ENCODE measurements at places on chromosomes 5 and 9.

DNA sequence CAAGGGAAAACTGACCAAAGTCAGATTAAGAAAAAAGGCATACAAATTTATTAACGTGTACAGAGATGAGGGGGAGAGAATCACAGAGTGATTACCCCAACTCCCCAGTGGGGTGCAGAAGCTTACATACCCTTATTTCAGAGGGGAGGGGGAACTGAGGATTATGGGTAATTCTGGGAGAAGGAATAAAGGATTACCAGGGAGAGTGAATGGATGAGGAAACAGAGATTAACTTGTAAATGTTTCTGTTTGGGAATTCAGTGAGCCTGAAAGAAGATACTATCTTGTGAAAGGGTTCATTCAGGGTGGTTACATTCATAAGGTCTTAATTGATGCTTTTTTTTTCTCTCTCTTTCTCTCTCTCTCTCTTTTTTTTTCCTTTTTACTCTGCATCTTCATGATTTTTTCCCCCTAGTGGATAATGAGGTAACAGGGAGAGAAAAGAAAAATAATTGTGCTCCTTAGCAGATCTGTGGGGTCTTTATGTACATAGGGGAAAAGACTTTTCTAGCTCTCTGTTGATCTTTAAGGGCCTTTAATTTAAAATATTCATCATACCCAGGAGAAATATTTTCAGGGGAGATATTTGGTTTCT lies 49.4 kb downstream of the TARS1 start:
- DNase-seq, result no peak

- DNase-seq, result no peak
These were observed 13.0 kb upstream of the SCGB3A1 start for GRCh38 chr5:180604271-180604670.

GRCh38 chr9:75979362-75979761 lies 88.9 kb downstream of the PCSK5 start:
- no peak for DNase-seq

GRCh38 chr5:54823006-54823405 lies 162.4 kb downstream of the ESM1 start:
- DNase-seq, result no peak

GRCh38 chr5:9209846-9210492 lies 335.9 kb downstream of the SEMA5A start:
- DNase-seq, result no peak

GRCh38 chr9:135568026-135568425 lies 6.5 kb downstream of the PAEP start:
- no peak for DNase-seq

GRCh38 chr5:72955143-72955767 lies 586 bp upstream of the FCHO2 start:
- DNase-seq, result no peak

DNA sequence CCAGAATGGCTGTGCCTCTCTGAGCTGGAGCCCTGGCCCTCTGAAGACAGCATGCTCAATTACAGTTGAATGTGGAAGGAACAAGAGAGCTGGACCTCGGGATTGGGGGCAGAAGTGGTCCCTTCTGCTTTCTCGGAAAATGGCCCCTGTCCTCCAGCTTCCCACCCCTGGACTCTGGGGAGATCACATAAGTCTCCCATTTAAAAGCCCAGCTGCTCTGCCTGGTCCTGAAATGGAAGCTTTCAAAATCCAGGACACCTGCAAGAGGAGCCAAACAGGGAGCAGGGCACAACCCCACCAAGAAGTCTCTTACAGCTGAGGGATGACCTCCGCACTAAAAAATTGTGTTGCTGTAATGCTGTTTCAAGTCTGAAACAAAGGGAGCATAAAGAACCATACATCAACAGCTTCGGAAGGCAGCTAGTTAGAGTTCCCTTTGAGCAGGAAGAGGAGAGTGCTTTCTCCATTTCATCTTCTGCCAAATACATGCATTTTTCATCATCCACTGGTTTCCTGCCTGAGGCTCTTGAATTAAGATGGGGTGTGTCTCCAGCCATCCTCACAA lies 48.2 kb downstream of the TGFBI start:
- no peak for DNase-seq

GRCh38 chr9:10785255-10785654 lies 172.5 kb upstream of the PTPRD start:
- DNase-seq, result no peak

DNA sequence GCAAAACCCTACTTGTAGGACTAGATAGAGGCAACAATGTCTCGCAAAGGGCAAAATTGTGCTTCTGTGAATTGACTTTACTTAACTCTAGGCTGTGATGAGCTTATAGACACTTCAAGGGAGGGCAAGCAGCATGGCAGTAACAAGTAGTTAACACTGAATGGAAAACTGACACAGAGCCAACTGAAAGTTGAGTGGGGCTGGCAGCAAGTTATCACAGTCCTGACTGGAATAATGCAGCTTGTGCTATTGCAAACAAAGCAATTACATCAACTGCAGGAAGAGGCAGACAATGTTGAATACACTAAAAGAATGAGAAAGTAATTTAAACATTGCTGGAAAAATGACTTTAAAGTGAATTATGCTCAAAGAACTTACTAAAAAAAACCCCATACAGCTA lies 62.2 kb downstream of the RNF38 start:
- DNase-seq, result no peak

- DNase-seq, result no peak
These were observed 1544.2 kb upstream of the CDH6 start for GRCh38 chr5:29649321-29649720.

DNA sequence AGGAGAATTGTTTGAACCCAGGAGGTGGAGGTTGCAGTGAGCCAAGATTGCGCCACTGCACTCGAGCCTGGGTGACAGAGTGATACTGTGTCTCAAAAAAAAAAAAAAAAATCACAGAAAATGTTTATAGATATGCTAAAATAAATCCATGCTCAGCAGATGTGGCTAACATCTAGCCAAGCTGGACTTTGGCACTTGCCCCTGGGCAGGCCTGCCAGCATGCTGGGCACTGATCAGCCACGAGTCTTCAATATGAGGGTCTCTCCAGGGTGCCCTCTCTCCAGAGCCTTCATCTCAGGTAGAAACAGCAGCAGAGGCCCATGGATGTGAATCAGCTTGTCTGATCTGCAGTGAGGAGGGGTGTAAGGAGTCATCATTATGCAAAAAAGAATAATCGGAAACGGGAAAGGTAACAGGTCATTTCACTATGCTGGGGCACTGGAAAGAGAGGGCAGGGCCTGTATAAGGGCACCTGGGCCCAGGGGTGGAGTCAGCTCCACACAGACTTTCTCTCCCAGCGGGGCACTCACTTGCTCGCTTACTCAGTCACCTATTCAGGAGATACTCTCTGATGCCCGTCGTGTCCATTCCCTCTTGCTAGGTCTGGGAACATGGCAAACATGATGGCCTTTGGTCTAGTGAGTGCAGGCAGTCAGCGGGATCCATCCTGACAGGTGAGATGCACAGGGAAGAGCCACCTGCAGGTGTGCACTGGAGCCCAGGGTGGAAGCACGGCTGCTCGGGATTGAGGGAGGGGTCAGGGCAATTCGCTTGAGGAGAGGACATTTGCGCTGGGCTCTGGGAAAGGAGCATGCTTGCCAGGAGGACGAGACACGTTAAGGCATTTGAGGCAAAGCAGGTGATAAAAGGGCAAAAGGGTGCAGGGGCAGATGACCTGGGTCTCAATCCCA lies 17.1 kb downstream of the RNF44 start:
- DNase-seq, result no peak

GRCh38 chr9:116355153-116355921 lies 201.7 kb downstream of the PAPPA start:
- no peak for DNase-seq

- no peak for DNase-seq
These were observed 71.5 kb upstream of the ANXA1 start for GRCh38 chr9:73080110-73080694.

DNA sequence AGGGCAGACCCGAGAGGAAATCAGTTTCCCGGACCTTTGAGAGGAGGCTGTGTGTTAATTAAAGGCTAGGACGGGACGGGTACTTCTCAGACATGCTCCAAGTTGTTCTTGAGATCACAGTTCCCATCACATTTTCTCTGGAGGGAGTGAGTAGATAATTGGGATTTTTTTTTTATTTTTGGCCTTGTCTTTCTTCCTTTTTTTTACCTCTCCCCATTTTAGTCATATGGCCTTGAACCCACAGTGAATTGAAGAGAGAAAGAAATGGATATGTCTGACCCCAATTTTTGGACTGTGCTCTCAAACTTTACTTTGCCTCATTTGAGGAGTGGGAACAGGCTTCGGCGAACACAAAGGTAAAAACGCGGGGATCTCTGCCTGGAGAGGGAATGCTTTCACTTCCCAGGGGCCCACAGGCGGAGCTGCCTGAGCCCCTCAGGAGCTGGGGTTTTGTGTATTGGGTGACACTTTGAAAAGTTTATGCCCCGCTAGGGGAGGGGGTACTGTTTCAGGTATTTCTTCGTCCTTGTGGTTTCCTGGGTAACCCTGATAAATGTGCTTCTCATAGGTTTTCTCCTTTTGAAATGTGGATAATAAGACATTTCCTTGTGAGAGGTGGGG lies 191.8 kb downstream of the CD180 start:
- DNase-seq, result no peak

GRCh38 chr5:148913985-148914431 lies 87.6 kb downstream of the ADRB2 start:
- no peak for DNase-seq

- no peak for DNase-seq
These were observed 73.8 kb downstream of the DAB2IP start for GRCh38 chr9:121725008-121725775.

- DNase-seq, result no peak
These were observed 56.1 kb downstream of the UBAP2 start for GRCh38 chr9:33992632-33993031.

GRCh38 chr5:95668216-95668615 lies 14.6 kb downstream of the SPATA9 start:
- DNase-seq, result no peak

DNA sequence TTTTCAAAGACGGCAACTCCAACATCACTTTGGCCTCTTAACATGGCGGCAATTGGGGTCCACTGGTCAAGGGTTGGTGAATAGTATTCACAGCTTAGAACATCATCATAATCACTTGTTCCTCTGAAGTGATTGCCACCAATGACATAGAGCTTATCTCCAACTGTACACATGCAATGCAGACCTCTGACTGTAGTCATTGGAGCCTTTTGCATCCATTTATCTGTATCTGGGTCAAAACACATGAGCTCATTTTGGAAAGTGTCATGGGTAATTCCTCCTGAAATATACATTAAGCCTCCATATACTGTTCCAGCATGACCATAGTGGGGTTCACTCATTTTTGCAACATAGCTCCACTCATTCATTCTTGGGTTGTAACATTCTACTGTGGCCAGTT lies 2.0 kb downstream of the KLHL9 start:
- no peak for DNase-seq

DNA sequence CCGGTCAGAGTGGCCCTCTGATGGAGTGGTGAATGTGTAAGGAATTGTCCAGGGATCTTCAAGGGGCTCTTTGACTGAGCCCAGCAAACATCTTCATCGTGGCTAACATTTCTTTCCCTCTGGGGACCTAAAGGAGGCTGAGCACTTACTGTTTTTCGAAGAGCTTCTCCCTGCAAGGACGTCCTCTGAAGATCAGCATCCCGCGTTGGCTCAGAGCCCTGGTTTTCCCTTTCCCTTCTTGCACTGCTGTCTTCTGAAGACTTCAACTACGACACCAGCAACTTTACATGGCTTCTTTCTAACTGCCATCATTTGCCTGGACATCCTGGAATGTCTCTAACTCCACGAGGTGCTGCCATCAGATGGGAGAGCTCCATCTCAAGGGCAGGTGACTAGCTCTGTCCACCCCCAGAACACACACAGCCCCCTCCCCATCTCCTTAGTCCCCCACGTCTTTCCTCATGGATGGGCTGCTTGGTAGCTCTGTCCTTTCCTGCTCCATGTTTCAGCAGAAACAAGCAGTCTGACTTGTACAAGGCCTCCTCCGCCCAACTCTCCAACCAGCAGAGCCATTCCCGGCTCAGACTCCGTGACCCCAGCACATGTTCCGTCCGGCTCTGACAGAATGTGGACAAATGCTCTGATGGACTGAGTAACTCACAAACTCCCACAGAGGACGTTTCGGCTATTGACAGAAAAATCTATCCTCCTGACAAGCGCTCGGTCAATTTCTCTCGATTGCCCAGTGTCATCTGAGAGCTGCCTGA lies 17.1 kb downstream of the SHB start:
- no peak for DNase-seq

GRCh38 chr5:146848133-146848532 lies 30.4 kb downstream of the PPP2R2B start:
- DNase-seq, result no peak

DNA sequence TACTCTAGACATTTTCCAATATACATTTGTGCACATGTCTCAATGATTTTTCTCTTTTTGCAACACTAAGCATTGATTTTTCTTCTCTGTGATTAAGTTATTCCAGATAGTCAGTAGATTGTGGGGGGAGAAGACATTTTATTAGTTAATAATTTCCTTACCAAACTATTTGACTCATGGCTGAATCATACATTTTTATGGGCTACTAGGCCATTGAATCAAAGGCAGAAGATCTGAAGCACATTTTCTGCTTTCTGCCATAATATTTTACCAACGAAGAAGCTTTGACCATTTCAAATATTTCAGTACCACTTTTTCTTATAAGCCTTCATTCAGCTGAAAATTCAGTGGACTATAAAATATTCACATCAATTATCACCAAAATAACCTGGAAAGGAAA lies 175.6 kb downstream of the IRX2 start:
- DNase-seq, result no peak

GRCh38 chr5:25150819-25151218 lies 506.0 kb upstream of the CDH10 start:
- no peak for DNase-seq

DNA sequence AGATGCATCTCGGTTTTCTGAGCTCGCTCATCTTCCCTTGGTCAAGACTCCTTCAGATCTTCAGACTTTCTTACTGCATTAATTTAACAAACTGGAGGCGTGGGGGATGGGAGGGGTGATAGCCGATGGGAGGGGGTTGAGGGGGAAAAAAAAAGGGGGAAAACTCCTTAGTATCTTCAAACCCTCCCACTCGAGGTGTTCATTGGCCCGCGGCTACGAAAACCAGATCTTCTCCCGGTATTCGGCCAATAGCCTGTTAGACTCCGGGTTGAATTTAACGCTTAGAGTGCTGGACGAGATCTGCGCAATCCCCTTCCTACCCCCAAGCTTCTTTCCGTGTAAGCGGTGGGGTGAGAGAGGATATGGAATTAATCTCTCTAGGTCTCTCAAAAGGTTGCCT lies 689 bp upstream of the GLRA1 start:
- no peak for DNase-seq

- no peak for DNase-seq
These were observed 69.3 kb upstream of the MELK start for GRCh38 chr9:36503172-36504088.

- no peak for DNase-seq
These were observed 825.4 kb downstream of the SEMA5A start for GRCh38 chr5:8720506-8720905.

- no peak for DNase-seq
These were observed 207.7 kb downstream of the TTLL11 start for GRCh38 chr9:121885345-121885901.

- DNase-seq, result no peak
These were observed 2.1 kb upstream of the CDH10 start for GRCh38 chr5:24646915-24647314.

DNA sequence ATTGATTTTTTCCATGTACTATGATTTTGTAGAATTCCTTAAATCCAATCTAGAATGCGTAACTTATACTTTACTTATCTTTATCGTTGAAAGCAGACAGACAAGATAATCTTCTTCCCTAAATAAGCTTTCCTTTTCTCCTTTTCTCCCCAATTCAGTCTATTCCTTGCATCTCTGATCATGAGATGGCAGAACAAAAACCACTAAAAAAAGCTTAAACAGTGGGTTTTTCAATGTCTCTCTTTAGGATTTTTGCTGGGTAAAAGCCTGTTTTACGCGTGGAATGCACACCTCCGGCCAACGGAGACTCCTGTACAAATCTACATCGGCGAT lies 755 bp downstream of the CDKN2B start:
- DNase-seq, result no peak
